ENCODE measurements at places on chromosomes 12 and 14.

GRCh38 chr12:114974333-114974732 is 290.4 kb upstream of the TBX3 start:
- no peak for DNase-seq

GRCh38 chr12:49792976-49793580 is 35.1 kb downstream of the NCKAP5L start:
- no peak for DNase-seq

DNA sequence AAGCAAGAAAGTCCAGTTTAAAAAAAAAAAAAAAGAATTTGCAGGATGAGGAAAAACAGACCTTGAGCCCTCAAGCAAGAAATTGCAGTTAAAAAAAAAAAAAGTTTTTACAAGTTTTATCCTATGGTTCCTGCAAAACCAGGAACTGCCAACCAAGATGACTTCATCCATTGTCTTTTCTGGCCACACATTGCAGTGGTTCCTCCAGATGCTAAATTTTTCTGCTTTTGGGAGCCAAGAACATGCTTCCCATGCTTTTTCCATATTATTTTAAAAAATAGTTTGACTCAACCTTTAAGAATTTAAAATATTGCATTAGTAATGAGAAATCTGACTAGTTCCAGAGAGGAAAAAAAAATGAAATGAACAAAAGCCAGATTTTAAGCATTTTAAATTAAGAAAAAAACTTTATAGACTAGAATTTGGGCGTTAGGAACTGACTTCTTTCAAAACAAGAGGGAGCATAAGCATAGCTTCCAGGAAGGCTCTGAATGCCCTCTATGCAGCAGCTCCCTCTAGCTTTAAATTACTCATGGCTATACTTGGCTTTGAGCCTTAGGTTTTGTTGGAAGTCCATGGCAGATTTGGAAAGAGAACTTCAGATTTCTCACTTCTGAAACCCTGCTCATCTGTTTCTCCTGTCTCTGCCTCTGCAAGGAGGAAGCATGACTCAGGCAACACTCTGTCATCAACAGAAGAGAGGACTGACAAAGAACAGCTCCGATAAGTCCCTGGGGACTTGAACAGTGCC is 124.5 kb downstream of the GPR65 start:
- no peak for DNase-seq

GRCh38 chr12:1517734-1518525 is 76.5 kb downstream of the FBXL14 start:
- DNase-seq, result no peak

DNA sequence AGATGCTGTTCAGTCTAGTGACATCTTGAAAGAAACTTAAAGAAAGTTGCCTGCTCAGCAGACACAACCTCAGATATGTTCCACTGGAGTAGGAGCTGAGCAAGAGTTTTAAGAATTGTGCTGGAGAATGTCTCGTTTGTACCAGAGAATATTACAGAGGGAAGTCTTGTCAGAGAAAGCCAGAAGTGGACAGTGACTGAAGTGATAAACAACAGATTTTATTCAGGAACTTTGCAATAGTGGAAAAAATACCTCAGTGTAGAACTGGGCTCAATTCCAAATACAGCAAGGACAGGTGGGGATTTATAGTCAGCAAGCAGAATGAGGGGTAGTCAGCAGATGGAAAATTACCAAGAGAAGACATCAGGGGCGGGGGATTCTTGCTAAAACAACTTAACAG is 18.6 kb downstream of the ZDHHC17 start:
- no peak for DNase-seq

GRCh38 chr12:13504074-13504473 is 307.5 kb downstream of the EMP1 start:
- DNase-seq, result no peak

DNA sequence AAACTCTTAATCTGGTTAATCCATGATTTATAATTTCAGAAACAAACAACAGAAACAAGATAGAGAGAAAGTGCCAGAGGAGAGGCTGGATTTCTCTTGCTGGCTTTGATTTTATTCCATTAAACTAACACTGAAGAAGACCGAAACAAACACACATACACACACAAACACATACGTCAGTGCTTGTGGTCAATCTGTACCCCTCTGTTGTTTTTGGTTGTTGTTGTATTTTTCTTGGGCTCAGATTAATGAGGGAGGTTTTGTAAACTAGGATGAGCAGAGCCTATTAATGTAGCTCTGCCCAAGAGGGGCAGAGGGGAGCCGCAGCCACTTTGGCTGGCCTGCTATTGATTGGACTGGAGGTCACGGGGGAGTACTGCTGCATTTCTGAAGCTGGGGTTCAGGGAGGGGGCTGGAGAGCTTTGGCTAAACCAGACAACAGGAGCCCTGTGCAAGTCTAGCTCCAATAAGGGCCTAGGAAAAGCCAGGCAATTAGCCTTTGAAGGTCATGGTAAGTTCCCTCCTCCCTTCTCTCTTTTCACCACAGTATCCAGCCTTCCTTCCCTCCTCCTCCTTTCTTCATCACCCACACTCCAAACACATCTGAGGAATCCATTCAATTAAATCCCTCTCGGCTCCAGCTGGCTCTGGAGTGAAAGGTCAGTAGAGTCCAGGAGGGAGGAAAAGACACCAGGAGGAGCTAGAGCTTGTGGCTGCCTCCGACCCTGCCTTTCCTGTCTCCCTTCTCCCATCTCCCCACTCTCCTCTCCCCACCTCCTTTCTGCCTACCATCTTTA is 344.1 kb upstream of the LMO3 start:
- no peak for DNase-seq

- DNase-seq, result no peak
Observed at GRCh38 chr12:105555556-105556295, 225.2 kb downstream of the C12orf75 start.

- DNase-seq, result no peak
Observed at GRCh38 chr12:131981388-131981787, 31.6 kb downstream of the EP400 start.

DNA sequence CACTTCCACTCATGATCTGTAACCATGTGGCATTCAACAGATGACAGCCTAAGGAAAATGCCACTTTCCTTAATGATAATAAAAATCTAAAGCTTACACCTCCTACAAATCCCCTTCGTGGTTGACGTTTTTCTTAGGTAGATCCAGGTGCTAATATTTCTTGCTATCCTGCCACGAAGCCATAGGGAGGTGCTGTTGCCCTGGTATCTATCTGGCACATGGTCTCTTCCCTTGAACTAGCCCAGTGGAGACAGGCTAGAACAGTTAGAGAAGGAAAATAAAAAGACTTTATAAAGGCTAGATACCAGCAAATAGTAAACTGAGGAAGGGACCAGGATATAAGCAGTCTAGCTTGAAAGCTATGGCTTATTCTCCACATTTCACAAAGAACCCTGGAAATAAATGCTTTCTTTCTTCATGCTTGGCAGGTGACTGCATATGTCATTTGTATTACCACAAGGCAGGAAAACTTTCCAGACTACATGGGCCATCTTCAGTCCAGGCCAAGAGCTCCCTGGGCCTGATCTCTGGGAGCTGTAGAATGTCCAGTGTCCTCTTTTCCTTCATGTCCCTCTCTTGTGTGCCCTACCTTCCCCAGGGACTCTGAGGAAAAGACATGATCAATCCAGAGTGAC is 15.3 kb downstream of the SPIC start:
- no peak for DNase-seq
